GM12878 (cell line): ENCODE measurements at places on chromosomes 1 and 21.

- DNase-seq, result no peak
Observed at GRCh38 chr21:37164742-37165141, 91.7 kb downstream of the TTC3 start.

DNA sequence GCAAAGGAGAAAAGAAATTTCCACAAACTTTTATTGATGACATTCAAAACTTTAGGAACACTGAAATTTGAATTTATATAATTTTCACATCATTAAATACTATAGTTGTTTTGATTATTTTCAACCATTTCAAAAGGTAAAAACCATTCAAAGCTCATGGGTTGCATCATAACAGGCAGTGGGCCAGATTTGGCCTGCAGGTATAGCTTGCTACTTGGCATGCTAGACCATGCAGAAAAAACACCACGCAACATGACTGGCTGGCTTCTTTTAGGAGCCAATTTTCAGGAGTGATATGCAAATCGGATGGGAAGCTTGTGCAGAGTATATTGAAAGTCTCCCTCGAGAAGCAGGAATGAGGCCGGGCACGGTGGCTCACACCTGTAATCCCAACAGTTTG is 144.8 kb downstream of the GLUL start:
- DNase-seq, result no peak

GRCh38 chr1:6145864-6146410 is 34.2 kb downstream of the CHD5 start:
- no peak for DNase-seq

- no peak for DNase-seq
Observed at GRCh38 chr1:115246526-115246925, 91.5 kb downstream of the NGF start.

- DNase-seq, result no peak
Observed at GRCh38 chr1:199205740-199206441, 567.1 kb downstream of the PTPRC start.

GRCh38 chr1:159889821-159890252 is 10.1 kb downstream of the CFAP45 start:
- peak; percentile 67 for DNase-seq

- DNase-seq, result no peak
Observed at GRCh38 chr1:235069577-235070563, 58.8 kb downstream of the TOMM20 start.
